Hematopoietic multipotent progenitor cell (in vitro differentiated cells): ENCODE measurements at places on chromosomes 1 and 21.

- DNase-seq = no peak
These were observed 179.2 kb upstream of the LMO4 start for GRCh38 chr1:87149241-87150041.

- no peak for DNase-seq
These were observed 20.3 kb upstream of the PLCH2 start for GRCh38 chr1:2455757-2456156.

GRCh38 chr1:202046748-202047708 lies 36.6 kb downstream of the ELF3 start:
- no peak for DNase-seq

DNA sequence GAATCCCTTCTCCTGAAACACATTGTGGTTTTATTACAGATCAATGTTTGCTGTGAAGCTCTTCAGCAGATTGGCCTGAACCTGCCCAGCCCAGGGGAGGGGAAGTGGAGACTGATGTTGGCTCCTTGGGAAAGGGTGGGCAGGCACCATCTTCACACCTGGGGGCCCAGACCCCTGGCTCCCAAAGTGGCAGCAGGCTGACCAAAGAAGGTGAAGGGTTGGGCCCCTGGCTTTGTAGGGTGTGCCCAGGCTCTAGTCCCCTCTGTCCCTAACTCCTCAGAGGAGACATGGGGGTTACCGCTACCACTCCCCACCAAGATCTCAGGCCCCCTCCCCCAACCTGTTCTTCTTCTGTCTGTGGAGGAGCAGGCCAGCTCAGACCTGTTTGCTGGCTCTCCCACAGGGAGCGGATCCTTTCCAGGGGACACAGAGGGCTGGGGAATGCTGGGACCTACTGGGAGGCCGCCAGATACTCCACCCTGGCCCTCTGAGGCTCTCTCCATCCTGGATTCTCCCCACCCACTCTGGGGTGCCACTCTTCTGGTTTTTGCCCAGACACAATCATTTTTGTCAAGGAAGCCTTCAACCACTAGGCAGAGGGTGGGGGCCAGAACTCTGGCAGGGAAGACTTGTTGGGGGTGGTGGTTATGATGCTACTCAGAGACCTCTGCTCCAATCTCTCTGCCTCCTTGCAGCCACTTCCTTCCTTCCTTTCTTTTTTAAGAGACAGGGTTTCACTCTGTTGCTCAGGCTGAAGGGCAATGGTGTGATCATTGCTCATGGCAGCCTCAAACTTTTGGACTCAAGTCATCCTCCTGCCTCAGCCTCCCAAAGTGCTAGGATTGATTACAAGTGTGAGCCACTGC lies 5.0 kb upstream of the EFNA3 start:
- no peak for DNase-seq

DNA sequence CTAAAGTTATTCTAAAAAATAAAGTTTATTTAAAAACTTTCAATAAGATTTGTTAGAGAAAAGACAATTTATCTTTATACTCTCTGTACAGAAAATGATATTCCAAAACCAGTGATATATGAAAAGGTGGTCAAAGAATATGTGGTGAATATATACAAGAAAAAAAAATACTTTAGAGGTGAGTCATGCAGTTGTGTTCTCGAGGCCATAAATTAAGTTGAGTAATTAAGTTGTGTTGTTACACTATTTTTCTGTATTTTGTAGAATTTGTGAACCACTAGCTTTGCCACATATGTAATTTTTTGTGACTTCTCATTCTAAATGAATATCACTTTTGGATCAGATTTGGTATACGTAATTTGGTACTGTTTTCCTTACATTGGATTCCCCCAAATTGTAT lies 23.6 kb upstream of the DUSP10 start:
- DNase-seq = no peak

DNA sequence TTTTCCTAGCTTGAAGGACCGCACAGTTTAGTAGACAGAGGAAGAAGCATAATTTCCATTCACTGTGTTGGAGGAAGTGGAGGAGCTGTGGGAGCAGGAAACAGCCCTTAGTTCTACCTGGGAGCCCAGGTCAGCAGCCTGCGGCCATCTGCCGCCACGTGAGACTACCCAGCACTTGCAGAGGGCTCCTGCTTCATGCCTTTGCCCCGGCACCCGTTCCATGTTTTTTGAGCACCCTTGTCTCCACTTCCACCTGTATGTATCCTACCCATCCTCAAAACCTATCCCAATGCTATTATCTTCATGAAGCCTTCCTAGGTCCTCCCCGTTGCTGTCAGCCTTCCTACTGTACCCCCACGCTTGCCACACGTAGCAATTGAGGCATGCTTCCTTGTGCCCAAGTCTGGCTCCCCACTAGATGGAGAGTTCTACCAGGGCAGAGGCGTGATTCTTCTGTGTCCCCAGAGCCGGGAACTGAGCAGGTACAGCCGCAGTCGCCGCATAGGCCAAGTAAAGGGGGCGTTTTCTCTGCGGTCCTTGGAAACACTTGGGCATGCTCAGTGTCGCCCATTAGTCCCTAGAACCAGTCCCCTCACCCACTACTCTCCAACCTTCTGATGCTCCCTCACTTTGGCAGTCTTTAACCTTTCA lies 1.9 kb downstream of the SLC6A9 start:
- DNase-seq = no peak

- no peak for DNase-seq
These were observed 13.2 kb downstream of the SYT2 start for GRCh38 chr1:202697038-202697437.

GRCh38 chr1:97743129-97743528 lies 177.7 kb downstream of the DPYD start:
- no peak for DNase-seq

DNA sequence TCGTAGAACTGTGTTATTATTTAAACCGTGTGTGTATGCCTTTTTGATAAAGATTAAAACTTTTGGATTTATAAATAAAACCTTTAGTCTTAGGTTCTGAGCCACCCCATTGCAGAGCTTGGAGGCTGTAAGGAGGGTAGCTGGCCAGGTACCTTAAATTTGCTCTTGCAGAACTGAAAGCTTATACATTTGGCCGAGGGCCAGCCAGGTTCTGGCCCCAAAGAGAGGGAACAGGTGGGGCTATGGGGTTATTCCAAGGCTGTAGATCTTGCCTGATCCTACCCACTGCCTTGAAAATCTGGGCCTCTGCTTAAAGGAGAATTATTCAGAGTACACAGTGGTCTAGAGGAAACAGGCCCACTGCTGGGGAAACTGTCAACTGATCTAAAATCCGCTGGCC lies 59.6 kb downstream of the CAMK2N1 start:
- DNase-seq = no peak

GRCh38 chr1:245054105-245054504 lies 100.7 kb upstream of the KIF26B start:
- DNase-seq = no peak

- DNase-seq = no peak
These were observed 265.1 kb downstream of the PTPRU start for GRCh38 chr1:29501227-29501976.

DNA sequence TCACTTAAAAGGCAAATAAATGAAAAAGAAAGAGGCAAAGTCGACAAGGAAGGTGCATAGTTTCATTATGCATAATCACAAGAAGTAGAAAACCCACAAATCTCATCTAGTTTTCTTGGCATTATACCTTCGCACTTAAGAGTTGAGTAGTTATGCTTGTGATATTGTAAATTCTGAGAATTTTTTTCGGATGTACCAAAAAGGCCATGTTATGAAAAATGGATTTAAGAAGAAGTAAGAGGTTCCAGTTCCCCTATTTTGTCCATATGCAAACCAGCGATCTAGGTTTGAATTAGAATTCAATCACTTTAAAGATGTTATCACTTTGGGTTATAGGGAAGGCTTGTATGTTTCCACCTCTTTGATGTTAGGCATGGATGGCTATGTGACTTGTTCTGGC lies 7.9 kb upstream of the ERICH3 start:
- no peak for DNase-seq

- no peak for DNase-seq
These were observed 239.4 kb upstream of the POU3F1 start for GRCh38 chr1:38285807-38286530.

- no peak for DNase-seq
These were observed 34.6 kb upstream of the DNAH14 start for GRCh38 chr1:224894915-224895314.

- peak; percentile 29 for DNase-seq
These were observed 668 bp downstream of the CBR3 start for GRCh38 chr21:36135391-36136102.

DNA sequence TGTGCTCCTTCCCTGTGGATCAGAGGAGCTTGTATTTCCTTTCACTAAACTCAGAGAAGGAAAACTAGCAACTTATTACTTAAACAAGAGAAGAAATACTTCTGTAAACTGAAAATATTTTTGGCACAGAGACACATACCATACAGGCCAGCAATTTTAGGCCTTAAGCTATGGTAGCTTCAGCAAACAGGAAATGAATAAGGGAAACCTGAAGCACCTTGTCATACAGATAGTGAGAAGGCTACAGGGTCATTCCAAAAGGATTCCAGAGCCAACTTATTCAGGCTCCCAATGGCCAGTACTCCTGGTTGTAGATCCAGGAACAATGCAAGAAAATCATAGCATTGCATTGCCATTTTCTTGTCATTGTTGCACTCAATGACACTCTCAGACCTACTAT lies 9.1 kb upstream of the KYAT3 start:
- DNase-seq = no peak

DNA sequence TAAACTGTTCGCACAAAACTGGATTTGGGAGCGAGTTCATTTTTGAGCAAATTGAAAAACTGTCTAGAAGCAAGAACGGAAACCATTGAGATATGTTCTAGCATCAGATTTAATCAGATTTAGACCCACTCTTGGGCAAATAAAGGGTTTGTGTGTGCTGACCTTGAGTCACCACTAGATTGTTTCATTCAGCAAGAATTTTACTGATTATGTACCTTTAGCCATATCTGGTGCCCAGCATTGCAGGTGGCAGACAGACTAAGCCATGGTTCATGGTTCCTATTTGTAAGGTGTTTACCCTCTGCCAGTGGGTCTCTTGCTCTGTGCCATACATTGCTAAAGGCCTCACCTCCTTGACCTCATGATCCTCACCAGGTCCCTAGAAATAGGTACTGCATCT lies 1.4 kb downstream of the NUDC start:
- no peak for DNase-seq

- DNase-seq = no peak
These were observed 868.1 kb downstream of the LTN1 start for GRCh38 chr21:28124541-28124940.

- no peak for DNase-seq
These were observed 95.2 kb upstream of the NCAM2 start for GRCh38 chr21:20902998-20903397.
